ENCODE measurements at places on chromosomes 12 and 14.

- no peak for DNase-seq
Observed at GRCh38 chr12:77357655-77358054, 292.3 kb upstream of the E2F7 start.

- no peak for DNase-seq
Observed at GRCh38 chr14:61213920-61214319, 67.2 kb downstream of the TMEM30B start.

DNA sequence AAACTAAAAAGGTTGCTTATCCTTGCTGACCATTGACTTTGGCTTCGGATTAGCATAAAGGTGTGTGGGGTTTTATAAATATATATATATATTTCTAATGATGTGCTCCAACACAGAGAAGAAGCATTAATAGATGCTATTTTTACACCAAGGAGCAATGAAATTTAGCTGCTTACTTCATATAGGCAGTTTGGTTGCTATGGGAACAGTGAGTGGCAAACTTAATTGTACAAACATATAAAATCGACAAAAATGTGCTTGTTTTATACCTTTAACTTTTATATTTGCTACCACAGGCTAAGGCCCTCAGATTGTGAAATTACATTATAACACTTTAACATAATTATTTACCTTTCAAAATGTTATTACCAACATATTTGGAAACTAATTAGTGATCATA lies 303.4 kb downstream of the SEC23A start:
- no peak for DNase-seq

GRCh38 chr12:64595863-64596793 lies 14.2 kb upstream of the RASSF3 start:
- DNase-seq, result no peak

DNA sequence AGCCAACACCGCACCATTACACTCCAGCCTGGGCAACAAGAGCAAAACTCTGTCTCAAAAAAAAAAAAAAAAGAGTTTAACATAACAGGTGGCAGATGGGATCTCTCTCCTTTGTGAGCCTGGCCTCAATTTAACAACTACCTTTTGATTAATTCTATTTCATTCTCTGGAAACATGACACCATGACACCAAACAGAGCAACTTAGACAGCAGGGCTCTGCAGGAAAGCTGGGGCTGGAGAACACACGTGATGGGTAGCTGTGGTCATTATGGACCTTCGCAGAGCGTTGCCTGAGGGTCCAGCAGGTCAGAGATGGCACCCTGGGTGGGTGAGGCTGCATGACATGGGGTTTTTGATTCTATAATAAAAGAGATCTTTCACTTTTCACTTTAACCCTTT lies 1.7 kb upstream of the DGLUCY start:
- DNase-seq, result no peak

DNA sequence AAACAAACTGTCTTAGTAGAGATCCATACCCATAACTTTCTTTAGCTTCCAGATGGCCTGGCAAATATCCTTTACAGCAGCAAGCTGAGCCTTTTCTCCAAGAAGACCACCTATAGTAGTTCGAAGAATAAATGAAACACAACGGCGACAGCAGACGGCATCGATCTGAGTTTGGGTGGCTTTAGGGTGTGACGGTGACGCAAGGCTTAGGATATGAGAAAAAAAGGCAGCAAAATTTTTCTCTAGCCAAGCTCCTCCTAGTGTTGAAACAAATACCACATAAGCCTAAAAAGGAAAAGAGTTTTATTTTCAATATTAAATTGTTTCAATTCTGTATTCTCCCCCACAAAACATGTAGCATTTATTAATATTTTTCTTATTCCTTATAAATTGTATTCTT lies 33.3 kb downstream of the HEATR5A start:
- DNase-seq, result no peak

- no peak for DNase-seq
Observed at GRCh38 chr14:57066463-57066862, 202.2 kb downstream of the EXOC5 start.

GRCh38 chr14:70130482-70130881 lies 58.3 kb downstream of the SLC8A3 start:
- DNase-seq, result no peak

GRCh38 chr12:3292677-3293412 lies 198.2 kb upstream of the PRMT8 start:
- DNase-seq, result no peak

DNA sequence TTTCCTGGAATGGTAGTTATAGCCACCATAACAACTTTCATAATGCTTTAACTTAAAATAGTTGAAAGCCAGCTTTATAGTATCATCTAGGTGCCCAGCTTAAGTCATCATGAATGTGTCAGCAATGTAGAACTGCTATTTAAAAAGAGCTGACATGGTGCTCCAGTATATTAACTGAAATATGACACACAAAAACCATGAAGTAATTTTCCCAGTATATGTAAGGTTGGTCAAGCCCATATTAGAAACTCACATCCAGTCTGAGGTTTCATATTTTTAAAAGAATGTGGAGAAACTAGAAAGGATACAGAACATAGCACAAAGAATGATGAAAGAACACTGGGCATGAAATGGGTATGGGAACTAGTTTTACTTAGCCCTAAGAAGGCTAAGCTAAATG lies 121.3 kb upstream of the KRAS start:
- DNase-seq, result no peak

DNA sequence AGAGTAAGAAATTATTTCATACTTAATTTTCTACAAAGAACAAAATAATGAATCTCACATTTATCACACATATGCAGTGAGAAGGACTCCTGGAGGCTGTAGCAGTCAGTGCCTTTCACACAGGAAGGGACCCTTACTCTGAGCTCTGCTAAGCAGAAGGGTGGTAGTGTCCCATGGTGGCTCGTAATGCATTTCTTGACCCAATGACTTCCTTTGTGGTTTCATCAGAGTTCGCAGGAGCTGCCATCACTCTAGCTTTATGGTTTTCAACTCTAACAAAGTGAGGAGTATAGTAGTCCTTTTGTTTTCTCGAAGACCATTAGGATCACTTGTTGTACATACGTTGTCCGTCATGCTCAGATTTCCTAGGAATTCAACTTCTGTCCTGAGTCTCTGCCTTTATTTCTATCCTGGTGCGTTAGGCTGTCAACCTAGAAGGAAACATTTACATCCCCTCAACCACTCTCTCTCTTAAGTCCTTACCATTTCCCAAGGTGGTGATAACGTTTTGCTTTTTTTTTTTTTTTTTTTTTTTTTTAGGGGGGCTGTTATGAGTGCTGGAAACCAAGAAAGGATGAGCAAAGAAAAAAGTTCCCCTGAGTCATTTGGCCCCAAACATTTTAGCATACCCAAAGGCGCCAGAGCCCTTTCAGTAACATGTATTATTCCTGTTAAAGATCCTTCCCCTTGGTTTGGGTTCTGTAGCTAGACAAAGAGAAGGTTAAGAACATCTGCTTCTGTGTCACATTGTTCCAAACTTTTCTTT lies 37.2 kb downstream of the GABARAPL1 start:
- no peak for DNase-seq

- DNase-seq, result no peak
Observed at GRCh38 chr14:93368996-93369712, 22.2 kb downstream of the COX8C start.

- DNase-seq, result no peak
Observed at GRCh38 chr14:77026166-77026929, 2.2 kb downstream of the IRF2BPL start.
